Naive B cell (primary cell): ENCODE measurements at places on chromosomes 4 and X. TPM values are rescaled to one million over a fixed set of nuclear protein-coding genes. Genes with fewer than 3 reads are reported as not detected.

GRCh38 chrX:46179748-46180147, 365.5 kb downstream of the ZNF674 start:
- no peak overlapping the region for H3K27ac ChIP-seq
- no peak for DNase-seq
- H3K36me3 ChIP-seq, result no peaks in the 10 kb centered on the region

GPRASP1 gene
- polyA plus RNA-seq, result 3.5 TPM

DUX4 gene
- not detected for polyA plus RNA-seq

DNA sequence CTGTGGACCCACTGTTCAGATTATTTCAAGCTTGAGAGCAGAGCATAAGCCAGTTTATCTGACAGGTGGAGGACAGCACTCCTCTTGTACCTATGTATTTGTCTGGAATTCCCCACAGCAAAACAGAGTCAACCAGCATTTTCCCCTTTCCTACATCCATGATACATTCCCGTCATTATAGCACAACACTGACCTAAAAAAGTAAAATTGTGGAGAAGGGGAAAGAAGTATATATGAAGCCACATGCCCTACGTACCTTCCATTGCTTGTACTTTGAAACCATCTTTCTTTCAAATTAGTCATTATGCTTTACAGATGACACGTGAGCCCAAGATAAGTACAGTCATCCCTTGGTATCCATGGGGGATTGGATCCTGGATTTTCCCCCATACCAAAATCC, 73.3 kb downstream of the KLHL8 start:
- H3K36me3 ChIP-seq, result no peaks in the 10 kb centered on the region
- H3K4me3 ChIP-seq, result no peak overlapping the region
- H3K4me1 ChIP-seq, result no peaks in the 10 kb centered on the region
- H3K27me3 ChIP-seq, result no peaks in the 10 kb centered on the region
- no peak overlapping the region for H3K27ac ChIP-seq
- DNase-seq, result no peak

DNA sequence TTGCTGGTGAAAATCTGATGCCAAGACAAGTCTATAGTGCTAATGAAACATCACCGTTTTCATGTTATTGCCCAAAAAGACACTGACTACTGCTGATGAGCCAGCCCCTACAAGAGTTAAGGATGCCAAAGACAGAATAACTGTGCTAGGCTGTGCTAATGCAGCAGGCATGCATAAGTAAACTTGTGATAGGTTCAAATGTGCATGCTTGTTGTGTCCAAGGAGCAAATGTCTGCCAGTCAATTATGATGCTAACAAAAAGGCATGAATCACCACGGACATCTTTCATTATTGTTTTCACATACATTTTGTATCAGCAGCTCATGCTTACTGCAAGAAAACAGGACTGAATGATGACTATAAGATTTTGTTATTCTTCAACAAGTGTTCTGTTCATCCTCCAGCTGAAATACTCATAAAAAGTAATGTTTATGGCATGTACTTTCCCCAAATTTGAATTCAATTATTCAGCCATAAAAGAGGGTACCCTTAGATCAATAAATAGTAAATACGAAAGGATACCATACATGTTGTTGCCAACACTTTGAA, 306.9 kb upstream of the ARSJ start:
- H3K27me3 ChIP-seq, result peaks cover 7% of the 10 kb centered on the region
- H3K36me3 ChIP-seq, result no peaks in the 10 kb centered on the region
- DNase-seq, result no peak
- H3K27ac ChIP-seq, result no peak overlapping the region

DNA sequence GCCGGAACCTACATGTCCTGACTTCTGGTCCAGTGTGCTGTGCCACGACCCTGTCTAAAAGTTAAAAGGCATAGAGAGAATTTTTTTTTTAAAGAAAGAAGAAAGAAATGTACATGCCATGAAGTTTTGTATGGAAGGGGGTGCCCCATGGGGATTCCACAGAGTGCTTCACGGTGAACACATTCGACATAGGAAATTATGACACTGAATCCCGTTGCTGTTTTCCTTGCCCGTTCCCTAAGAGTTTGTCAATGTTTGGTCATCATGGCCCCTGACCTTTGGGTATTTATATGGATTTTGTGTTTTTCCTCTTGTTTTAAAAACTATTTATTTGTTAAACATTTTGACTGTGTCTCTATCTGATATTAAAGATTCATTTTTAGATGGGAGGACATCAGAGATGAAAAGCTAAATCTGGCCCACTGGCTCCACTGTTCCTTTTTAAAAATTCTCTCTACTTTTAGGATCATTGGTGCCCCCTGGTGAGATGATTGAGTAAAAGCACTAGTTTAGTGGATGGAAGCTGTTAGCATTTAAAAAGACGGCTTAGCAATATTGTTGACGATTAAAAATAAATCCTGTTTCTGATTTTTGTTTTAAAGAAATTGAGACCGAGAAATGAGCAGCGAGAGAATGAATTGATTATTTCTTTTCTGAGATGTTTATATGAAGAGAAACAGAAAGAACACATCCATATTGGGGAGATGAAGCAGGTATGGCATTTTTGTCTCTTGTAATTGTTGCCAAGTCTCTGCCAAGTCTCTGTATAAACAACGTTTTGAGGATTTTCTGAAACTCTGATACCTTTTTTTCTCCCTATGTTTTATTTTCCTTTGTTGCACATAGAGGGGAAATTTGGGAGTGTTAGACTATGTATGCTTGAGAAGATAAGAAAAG, 75.0 kb downstream of the PTTG2 start:
- no peak overlapping the region for H3K27ac ChIP-seq
- peak; percentile 56 for DNase-seq
- H3K27me3 ChIP-seq, result no peaks in the 10 kb centered on the region
- H3K4me1 ChIP-seq, result peaks cover 7% of the 10 kb centered on the region
- H3K36me3 ChIP-seq, result peaks cover 7% of the 10 kb centered on the region

DNA sequence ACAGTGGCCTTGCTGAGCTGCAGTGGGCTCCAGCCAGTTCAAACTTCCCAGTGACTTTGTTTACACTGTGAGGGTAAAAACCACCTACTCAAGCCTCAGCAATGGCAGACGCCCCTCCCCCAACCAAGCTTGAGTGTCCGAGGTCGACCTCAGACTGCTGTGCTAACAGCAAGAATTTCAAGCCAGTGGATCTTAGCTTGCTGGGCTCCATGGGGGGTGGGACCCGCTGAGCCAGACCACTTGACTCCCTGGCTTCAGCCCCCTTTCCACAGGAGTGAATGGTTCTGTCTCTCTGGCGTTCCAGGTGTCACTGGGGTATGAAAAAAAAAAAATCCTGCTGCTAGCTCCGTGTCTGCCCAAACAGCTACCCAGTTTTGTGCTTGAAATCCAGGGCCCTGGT, 168.9 kb upstream of the INTU start:
- H3K36me3 ChIP-seq, result no peaks in the 10 kb centered on the region
- no peak for DNase-seq
- no peak overlapping the region for H3K4me3 ChIP-seq
- H3K4me1 ChIP-seq, result no peaks in the 10 kb centered on the region
- H3K27ac ChIP-seq, result no peak overlapping the region
- no peaks in the 10 kb centered on the region for H3K27me3 ChIP-seq

DCAF12L2 gene
- not detected for polyA plus RNA-seq

- no peaks in the 10 kb centered on the region for H3K27me3 ChIP-seq
- H3K27ac ChIP-seq, result no peak overlapping the region
Observed at GRCh38 chrX:12702509-12703091, 88.6 kb upstream of the PRPS2 start.

FAT4 gene
- not detected for polyA plus RNA-seq

MAGEB1 gene
- polyA plus RNA-seq, result not detected

TMEM150C gene
- not detected for polyA plus RNA-seq

- DNase-seq, result no peak
- no peak overlapping the region for H3K4me3 ChIP-seq
- H3K36me3 ChIP-seq, result no peaks in the 10 kb centered on the region
- H3K4me1 ChIP-seq, result peaks cover 17% of the 10 kb centered on the region
Observed at GRCh38 chr4:6334203-6334887, 64.7 kb downstream of the WFS1 start.

LGI2 gene
- polyA plus RNA-seq, result not detected

ING2 gene
- polyA plus RNA-seq, result 20.1 TPM

DNA sequence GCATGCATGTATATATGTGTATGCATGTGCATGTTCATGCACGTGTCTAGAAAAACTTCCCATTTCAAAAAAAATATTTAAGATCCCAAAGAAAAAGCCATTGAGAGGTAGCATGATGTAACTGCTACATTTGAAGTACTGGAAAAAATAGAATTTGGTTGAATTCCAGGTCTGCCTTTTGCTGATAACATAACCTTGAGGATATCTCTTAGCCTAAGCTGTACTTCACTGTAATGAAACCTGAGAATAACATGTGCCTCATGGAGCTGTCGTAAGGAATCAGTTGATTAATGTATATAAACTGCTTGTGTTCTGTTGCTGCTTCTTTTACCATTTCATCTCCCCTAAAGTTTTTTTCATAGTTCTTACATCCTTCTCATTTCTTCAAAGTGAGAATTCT, 351.8 kb downstream of the GRIA2 start:
- no peaks in the 10 kb centered on the region for H3K27me3 ChIP-seq
- H3K36me3 ChIP-seq, result no peaks in the 10 kb centered on the region
- DNase-seq, result no peak

DNA sequence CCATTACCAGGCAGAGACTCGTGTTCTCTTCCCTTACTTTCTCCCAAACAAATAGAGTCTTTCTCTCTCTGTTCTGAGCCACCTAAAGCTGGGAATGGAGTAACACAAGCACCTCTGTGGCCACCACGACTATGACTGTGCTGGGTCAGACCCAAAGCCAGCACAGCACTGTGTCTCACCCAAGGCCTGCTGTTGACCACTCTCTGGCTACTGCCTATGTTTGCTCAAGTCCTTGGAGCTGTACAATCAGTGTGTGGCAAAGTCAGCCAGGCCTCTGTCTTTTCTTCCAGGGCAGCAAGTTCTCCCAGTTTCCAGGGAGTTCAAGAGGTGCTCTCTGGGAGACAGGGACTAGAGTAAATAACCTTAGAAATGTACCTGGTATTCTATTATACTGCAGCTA, 239.4 kb downstream of the FAM47A start:
- no peaks in the 10 kb centered on the region for H3K27me3 ChIP-seq
- DNase-seq, result no peak
- no peaks in the 10 kb centered on the region for H3K4me1 ChIP-seq
- no peak overlapping the region for H3K27ac ChIP-seq

- peaks cover 5% of the 10 kb centered on the region for H3K36me3 ChIP-seq
- H3K4me3 ChIP-seq, result peak overlapping the region; percentile 91
- DNase-seq, result peak; percentile 58
- H3K27me3 ChIP-seq, result peaks cover 37% of the 10 kb centered on the region
Observed at GRCh38 chrX:120308959-120309872, 2.0 kb downstream of the TMEM255A start.

- no peaks in the 10 kb centered on the region for H3K36me3 ChIP-seq
- DNase-seq, result no peak
- H3K27me3 ChIP-seq, result no peaks in the 10 kb centered on the region
- H3K4me1 ChIP-seq, result no peaks in the 10 kb centered on the region
- H3K27ac ChIP-seq, result no peak overlapping the region
Observed at GRCh38 chr4:156677131-156677531, 294.5 kb downstream of the PDGFC start.

DNA sequence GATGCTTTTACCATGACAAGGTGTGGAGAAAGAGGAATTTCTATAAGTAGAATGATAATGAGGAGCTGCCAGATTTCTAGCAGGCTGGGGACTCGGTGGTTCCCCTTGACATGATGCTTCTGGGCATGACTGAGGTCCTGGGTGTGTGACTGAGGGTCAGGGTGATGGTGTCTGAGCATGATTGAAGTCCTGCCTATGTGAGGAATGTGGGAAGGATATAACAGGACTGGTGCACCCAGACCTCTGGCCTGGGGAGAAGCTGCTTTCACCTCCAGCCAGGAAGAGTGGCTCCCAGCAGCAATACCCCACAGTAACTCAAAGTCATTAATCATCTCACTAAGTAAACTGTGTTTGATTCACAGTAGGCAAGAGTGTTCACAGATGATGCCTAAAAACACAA, 17.4 kb downstream of the SORBS2 start:
- H3K27ac ChIP-seq, result no peak overlapping the region
- H3K27me3 ChIP-seq, result no peaks in the 10 kb centered on the region

GRCh38 chrX:337331-337831, 18.8 kb upstream of the GTPBP6 start:
- no peak for DNase-seq
- H3K36me3 ChIP-seq, result peaks cover 23% of the 10 kb centered on the region
- no peak overlapping the region for H3K27ac ChIP-seq
- H3K27me3 ChIP-seq, result no peaks in the 10 kb centered on the region
- H3K4me1 ChIP-seq, result peaks cover 5% of the 10 kb centered on the region

GRCh38 chr4:7890635-7891393, 48.8 kb downstream of the AFAP1 start:
- DNase-seq, result no peak
- H3K27ac ChIP-seq, result no peak overlapping the region
- H3K4me3 ChIP-seq, result no peak overlapping the region
- H3K27me3 ChIP-seq, result peaks cover 9% of the 10 kb centered on the region

DNA sequence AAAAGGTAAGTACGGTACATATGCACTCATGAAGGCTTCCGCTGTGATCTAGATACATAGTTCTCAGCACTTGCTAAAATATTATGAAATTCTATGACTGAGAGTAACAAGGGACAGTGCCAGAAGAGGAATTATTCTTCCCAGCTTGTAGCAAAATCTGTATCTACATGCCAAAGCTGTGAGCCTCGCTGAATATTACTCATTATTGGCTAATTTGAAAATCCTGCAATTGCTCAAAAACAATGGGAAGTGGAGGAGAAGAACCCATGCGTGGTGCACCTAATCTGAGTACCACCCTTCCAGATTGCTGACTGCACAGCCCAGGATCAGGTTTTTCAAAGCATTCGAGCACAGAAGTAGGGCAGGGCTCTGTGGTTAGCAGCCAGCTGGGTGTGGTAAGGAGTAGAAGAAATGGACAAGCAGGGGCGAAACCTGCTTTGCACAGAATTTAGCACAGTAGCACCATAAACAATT, 17.4 kb upstream of the PDCL2 start:
- H3K4me1 ChIP-seq, result no peaks in the 10 kb centered on the region
- no peak for DNase-seq
- H3K27ac ChIP-seq, result no peak overlapping the region
- no peak overlapping the region for H3K4me3 ChIP-seq

GRCh38 chr4:85707611-85708010, 232.7 kb downstream of the ARHGAP24 start:
- H3K27ac ChIP-seq, result peak overlapping the region; percentile 56
- peaks cover 80% of the 10 kb centered on the region for H3K4me1 ChIP-seq
- peak; percentile 25 for DNase-seq
- H3K27me3 ChIP-seq, result no peaks in the 10 kb centered on the region

GRPR gene
- 0.34 TPM for polyA plus RNA-seq

WNK3 gene
- polyA plus RNA-seq, result not detected

- no peaks in the 10 kb centered on the region for H3K27me3 ChIP-seq
- H3K27ac ChIP-seq, result no peak overlapping the region
- peaks cover 38% of the 10 kb centered on the region for H3K4me1 ChIP-seq
- no peak overlapping the region for H3K4me3 ChIP-seq
- no peaks in the 10 kb centered on the region for H3K36me3 ChIP-seq
Observed at GRCh38 chr4:83231620-83232076, 53.0 kb downstream of the COQ2 start.
